ENCODE measurements at places on chromosomes 4 and X.

DNA sequence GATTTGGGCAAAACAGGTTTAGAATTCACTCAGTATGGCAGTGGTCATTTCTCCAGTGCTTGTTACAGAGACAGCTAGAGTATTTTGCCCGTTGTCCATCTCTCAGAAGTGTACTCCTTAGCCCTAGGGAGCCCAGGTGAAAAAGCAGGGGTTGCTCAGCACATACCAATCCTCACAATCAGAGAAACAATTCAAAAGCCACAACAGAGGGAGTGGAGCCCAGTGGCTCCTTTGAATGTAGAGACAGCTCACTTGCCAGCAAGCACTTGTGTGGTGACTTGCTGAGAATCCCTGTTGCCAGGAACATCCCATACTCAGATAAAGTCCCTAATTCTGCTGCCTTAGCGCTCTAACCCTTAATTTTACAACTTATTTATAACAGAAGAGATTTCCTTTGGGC is 1488.3 kb downstream of the RPA4 start:
- no peak for DNase-seq

GRCh38 chr4:82745173-82745842 is 53.3 kb downstream of the SCD5 start:
- DNase-seq, result no peak

GRCh38 chrX:43225626-43226328 is 430.3 kb upstream of the MAOA start:
- no peak for DNase-seq

GRCh38 chr4:55546756-55547465 is at the start of gene CLOCK:
CLOCK (minus strand) TSS chr4:55546909; CDS start chr4:55482785, 64,124 bp downstream.
- peak; percentile 77 for DNase-seq

GRCh38 chr4:181745933-181746625 is 497.1 kb upstream of the TENM3 start:
- no peak for DNase-seq

DNA sequence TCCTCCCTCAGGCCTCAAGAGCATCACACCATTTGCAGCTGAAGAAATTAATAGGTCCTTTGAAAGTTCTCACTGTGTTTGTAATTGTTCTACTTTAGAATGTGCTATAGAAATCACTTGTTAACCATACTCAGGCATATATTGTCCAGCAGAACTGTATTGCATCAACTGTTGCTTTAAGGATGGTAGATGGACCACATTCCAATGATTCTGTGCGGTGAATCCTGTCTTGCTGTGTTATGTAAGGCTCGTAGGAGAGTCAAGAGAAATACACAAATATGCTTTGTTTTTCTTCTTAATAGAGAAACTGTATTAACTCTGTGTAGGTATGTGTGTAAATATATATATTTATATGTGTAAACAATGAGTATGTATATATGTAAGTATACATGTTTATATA is 6.3 kb upstream of the ADGRA3 start:
- no peak for DNase-seq

All from HCEC 1CT (cell line).